ENCODE measurements at places on chromosomes 11 and 22. TPM values are rescaled to one million over a fixed set of nuclear protein-coding genes. Genes with fewer than 3 reads are reported as not detected.

DNA sequence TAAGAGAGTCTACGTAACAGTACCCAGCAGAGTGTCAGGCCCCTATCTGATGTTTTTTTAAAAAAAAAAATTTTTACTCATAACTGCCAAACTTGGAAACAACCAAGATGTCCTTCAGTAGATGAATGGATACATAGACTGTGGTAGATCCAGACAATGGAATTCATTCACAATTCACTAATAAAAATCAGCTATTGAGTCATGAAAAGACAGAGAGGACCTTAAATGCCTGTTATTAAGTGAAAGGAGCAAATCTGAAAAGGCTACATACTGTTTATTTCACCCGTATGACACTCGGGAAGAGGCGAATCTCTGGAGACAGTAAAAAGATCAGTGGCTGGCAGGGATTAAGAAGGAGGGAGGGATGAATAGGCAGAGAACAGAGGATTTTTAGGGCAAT is 541.4 kb upstream of the TENM4 start:
- DNase-seq = no peak

DNA sequence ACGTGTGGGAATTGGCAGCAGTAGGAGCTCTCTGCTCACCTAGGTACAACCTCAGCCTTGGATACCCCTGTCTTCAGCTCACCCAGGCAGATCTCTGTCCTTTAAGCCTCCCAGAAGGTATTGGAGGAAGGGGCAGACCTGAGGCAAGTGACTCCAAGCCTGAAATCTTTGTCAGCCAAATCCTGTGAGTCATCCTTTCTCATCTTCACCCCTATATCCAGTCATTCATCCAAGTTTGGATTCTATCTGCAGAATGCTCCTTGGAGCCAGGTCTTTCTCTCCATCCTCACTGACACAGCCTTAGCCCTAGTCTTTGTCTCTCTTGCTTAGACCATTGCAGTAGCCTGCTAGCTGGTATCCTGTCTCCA is 10.4 kb upstream of the THY1 start:
- no peak for DNase-seq

GRCh38 chr11:13450832-13451397 is 12.1 kb downstream of the BTBD10 start:
- no peak for DNase-seq

GRCh38 chr11:47914743-47915142 is 65.6 kb upstream of the PTPRJ start:
- no peak for DNase-seq

DNA sequence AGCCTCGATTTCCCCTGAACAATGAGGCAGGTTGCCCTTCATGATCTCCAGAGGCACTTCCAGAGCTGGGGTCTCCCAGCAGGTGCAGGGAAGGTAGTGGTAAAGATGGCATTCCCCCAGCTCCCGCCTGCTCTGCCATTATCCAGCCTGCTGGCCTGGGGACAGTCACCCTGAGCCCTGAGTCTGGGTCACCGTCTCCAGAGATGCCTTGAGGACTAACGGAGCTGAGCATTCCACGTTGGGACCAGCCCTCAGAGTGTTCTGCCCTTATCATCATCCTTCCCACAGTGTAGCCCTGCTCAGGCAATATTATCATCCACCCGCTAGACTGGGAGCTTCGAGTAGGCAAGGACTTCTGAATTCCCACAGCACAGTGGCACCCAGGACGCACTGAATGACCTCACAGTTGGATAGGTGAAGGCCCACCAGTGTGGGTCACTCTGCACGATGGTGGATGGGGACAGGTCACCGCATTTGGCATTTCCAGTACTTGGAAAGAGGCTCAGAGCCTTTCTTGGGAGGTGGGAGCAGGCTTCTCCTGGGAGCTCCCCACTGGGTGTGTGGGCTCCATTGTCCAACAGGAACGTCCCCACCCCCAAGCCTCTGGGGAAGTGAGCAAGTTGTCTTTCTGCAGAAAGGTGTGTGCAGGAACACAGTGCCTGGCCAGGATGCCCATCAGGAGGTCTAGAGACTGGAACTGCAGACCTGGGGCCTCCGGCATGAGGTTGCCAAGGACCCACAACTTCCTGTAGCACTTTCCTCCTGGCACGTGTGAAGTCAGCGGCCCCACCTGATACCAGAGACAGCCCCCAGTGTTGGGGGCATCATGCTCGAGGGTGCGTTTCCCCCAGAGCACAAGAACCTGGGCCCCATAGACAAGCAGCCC is 51.4 kb upstream of the WNT7B start:
- no peak for DNase-seq

- no peak for DNase-seq
These were observed 40.5 kb downstream of the DKK3 start for GRCh38 chr11:11967669-11968510.

DNA sequence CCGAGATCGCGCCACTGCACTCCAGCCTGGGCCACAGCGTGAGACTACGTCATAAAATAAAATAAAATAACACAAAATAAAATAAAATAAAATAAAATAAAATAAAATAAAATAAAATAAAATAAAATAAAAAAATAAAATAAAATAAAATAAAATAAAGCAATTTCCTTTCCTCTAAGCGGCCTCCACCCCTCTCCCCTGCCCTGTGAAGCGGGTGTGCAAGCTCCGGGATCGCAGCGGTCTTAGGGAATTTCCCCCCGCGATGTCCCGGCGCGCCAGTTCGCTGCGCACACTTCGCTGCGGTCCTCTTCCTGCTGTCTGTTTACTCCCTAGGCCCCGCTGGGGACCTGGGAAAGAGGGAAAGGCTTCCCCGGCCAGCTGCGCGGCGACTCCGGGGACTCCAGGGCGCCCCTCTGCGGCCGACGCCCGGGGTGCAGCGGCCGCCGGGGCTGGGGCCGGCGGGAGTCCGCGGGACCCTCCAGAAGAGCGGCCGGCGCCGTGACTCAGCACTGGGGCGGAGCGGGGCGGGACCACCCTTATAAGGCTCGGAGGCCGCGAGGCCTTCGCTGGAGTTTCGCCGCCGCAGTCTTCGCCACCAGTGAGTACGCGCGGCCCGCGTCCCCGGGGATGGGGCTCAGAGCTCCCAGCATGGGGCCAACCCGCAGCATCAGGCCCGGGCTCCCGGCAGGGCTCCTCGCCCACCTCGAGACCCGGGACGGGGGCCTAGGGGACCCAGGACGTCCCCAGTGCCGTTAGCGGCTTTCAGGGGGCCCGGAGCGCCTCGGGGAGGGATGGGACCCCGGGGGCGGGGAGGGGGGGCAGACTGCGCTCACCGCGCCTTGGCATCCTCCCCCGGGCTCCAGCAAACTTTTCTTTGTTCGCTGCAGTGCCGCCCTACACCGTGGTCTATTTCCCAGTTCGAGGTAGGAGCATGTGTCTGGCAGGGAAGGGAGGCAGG is at the start of gene GSTP1:
GSTP1 (plus strand) TSS at position 566 of the 958 bp plus-strand sequence; CDS start at position 598, 32 bp downstream.
- DNase-seq = peak; percentile 97

DNA sequence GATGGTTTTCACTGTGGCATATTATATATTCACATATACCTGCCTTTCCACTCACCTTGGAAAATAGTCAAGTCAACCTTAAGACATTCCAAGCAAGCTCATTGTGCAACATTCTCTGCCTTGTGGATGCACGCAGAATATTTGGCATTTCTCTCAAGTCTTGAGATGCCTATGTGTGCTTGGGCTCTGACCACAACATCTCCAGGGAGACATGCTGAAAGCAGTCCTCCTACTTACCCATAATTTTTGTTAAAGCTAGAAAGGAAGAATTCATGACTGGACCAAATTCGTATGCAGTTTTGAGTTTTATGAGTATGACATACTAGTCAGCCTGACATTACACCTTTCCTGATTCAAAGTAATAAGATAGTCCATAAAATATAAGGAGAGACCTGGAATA is 684.0 kb downstream of the OPCML start:
- DNase-seq = no peak

DNA sequence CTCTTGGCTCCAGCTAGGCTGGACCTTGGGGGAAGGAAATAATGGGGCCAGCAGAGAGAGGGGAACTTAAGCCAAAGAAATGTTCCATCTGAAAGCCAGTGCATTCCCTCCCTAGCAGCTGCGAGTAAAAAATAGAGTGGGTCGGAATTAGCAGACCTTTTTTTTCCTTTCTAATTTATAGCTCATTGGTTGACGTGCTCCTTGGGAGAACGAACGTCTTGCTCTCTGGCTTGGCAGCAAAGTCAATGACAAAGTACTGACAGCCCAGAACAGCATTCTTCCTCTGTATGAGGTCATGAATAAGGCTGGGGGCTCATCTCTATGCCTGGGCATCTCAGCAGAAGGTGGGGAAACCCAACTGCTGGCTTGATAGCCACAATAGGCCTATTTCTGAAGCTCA is 65.0 kb downstream of the SEZ6L start:
- DNase-seq = no peak

- DNase-seq = no peak
These were observed 188.7 kb downstream of the ETS1 start for GRCh38 chr11:128398517-128399250.

GRCh38 chr11:75539459-75540334 is 14.0 kb upstream of the GDPD5 start:
- DNase-seq = no peak

GRCh38 chr11:69914286-69915150 is 95.3 kb upstream of the FGF3 start:
- no peak for DNase-seq

DNA sequence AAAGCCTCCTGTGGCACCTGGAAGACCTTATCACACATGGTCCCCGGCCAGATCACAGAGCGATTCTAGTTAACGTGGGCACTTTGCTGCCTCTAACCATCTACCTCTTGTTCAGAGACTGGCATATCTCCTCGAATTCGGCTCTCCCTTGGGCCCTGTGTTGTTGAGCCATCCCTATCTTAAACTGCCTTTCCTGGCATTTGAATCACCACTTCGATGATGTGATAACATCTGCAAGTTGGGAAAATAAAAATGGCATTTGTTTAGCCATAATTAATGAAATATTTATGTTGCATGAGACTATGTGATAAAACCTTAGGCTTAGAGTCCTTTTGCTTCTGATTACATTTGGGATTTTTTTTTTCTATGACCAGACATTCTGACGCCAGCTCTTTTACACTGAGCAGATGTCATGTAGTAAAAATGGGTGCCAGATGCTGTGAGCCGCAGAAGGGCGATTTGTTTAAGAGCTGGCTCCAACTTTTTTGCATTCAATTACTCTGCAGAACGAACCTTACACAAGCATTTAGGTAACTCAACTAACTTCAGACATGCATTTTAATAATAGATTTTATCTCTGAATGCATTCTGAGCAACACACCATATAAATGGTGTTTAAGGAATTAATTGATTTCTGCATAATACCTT is 58.5 kb upstream of the PARVA start:
- DNase-seq = no peak

GRCh38 chr11:93887111-93887510 is 36.7 kb upstream of the VSTM5 start:
- no peak for DNase-seq

DNA sequence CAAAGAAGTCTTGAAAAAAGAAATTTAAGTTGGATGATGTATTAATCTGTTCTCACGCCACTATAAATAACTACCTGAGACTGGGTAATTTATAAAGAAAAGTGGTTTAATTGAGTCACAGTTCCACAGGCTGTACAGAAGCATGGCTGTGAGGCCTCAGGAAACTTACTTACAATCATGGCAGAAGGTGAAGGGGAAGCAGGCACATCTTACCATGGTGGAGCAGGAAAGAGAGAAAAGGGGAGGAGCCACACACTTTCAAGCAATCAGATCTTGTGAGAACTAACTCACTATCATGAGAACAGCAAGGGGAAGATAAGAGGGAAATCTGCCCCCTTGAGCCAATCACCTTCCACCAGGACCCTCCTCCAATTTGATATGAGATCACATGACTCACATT is 65.7 kb upstream of the AMOTL1 start:
- DNase-seq = no peak

DNA sequence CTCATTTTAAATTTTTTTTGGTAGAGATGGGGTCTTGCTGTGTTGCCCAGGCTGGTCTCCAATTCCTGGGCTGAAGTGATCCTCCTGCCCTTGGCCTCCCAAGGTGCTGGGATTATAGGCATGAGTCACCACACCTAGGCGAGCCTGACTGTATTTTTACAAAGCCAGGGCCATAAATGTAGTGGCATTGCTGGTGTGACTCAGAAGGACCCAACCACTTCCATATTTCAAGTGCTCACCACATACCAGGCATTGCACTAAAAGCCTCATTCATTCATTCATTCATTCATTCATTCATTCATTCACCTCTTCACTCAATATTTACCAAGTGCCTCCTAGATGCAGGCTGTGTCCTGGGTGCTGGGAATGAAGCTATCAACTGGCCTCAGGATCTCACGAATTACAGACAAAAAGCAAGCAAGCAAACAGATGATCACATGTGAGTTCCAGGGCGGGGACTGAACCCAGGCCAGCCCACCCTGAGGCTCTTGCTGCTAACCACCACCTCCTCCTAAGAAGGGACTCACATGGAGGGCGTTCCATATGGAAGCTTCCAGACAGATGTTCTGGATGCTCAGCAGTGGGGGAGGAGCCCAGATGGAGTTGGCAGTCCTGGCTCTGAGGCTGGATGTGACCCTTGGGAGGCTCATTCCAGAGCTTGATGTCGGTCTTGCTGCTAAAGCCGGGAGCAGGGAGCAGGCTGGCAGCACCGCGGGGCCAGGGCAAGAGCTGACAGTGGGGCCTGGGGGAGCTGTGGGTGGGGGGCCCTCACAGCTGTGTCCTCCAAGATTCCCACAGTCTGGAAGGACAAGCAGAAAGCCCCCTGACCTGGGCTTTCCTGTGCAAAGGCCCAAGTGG is 158.8 kb downstream of the CTTN start:
- DNase-seq = no peak

DNA sequence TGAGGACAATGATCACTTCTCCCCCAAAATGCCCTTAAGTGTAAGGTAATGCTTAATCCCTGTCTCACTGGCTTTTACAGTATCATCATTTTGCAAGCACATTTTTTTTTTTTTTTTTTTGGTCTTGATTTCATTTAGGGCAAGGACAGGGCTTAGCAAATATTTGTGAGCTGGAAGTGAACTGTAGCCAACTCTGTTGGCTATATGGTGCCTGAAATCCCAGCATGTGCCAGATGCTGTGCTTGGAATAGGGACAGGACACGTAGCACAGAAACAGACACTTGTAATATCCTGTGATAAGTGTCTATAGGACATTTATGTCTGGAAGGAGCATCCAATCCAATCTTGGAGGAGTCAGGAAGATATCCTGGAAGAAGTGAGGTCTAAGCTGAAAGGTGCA is 198.3 kb downstream of the NAV2 start:
- no peak for DNase-seq

- DNase-seq = no peak
These were observed 244.3 kb downstream of the BRD1 start for GRCh38 chr22:49583341-49583740.

GRCh38 chr11:70092959-70093715 is 15.0 kb downstream of the ANO1 start:
- no peak for DNase-seq

GRCh38 chr11:119180729-119181676 is 4.3 kb upstream of the NHERF4 start:
- no peak for DNase-seq

- no peak for DNase-seq
These were observed 17.9 kb downstream of the ART5 start for GRCh38 chr11:3623767-3624458.

FXYD2 gene
- not detected for total RNA-seq

MTMR2 gene
- 43.1 TPM for total RNA-seq

NCAM1 gene
- 1.9 TPM for total RNA-seq

WNT11 gene
- total RNA-seq = 3.2 TPM

Measured in osteocyte (in vitro differentiated cells).